Prostate gland (tissue), 2 donors: ENCODE measurements at places on chromosomes 2 and 18. TPM values are rescaled to one million over a fixed set of nuclear protein-coding genes. Genes with fewer than 3 reads are reported as not detected.

Gene KCNIP3
- total RNA-seq: 63.8 TPM

Gene FNDC4
- 30.6 TPM for total RNA-seq

Gene LONRF2
- 20.4 TPM for total RNA-seq

DNA sequence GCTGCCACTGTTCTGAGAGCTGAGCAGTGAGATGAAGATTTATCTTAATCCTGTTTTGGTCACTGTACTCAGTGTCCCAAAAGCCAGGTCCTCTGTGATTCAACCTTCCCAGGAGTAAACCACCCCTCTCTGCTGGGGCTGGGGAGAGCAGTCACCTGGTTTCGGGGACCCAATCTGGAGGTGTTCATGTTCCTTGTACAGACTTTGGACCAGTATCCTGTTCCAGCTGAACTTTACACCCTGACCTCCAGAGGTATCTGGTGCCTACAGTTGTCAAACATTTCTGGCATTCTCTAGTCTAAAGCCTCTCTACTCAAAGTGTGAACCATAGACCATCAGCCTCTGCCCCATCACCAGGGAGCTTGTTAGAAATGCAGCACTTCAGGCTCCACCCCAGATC lies 22.1 kb downstream of the CERS6 start:
- H3K27me3 ChIP-seq: no peaks in the 10 kb centered on the region
- H3K4me3 ChIP-seq: no peak overlapping the region
- DNase-seq: no peak
- H3K27ac ChIP-seq: no peak overlapping the region
- no peaks in the 10 kb centered on the region for H3K4me1 ChIP-seq
- no peaks in the 10 kb centered on the region for H3K36me3 ChIP-seq

DNA sequence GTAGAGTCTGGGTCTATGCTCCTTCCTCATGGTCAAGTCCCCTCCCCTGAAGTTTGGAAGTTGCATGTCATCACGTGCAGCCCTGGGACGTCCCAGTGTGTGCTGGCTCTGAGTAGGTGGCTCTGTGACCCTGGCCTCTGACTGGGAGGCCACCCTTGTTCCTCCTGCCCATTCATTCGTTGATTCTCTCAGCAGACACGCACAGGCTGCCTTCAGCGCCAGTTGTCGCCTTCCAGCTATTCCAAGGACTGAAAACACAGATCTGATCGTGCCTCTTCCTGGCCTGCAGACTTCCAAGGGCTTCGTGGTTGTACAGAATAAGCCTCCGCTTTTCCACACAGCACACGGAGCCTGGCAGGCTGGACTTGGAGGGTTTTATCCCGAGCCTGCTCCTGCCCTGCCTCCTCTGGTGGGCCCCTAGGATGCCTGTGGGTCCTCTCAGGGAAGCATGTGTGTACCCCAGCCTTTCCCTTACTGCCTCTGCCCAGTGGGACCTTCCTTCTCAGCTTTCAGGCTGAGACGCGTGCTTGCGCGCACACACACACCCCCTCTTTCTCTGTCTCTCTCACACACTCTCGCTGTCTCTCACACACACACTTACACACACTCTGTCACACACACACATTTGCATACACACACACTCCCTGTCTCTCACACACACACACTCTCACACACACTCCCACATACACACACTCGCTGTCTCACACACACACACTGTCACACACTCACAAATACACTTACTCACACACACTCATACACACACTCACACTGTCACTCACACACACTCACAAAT lies 17.7 kb downstream of the SH3BP4 start:
- no peaks in the 10 kb centered on the region for H3K36me3 ChIP-seq
- H3K27ac ChIP-seq: peak overlapping the region; percentile 52
- DNase-seq: no peak
- H3K4me3 ChIP-seq: no peak overlapping the region
- no peaks in the 10 kb centered on the region for H3K27me3 ChIP-seq

DNA sequence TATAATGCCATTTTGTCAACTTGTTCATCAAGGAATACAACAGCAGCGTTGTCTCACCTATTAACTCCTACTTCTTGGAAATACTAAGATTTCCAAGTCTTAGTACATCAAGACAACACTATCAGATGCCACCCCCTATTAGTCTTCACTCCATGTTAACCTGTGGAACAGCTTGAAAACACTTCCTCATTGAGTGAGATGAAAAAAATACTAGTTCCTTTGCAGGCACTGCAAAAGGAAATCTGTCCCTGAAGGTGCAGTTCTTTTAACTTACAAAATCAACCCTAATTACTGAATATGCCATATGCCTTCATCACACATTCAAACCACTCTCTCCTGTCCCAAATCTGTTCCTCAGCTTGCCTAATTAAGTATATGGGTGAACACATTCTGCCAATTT lies 4.0 kb downstream of the CWC22 start:
- no peaks in the 10 kb centered on the region for H3K4me1 ChIP-seq
- H3K27ac ChIP-seq: no peak overlapping the region
- H3K36me3 ChIP-seq: no peaks in the 10 kb centered on the region
- H3K27me3 ChIP-seq: no peaks in the 10 kb centered on the region
- H3K4me3 ChIP-seq: no peak overlapping the region
